Gastroesophageal sphincter (tissue), 4 donors: ENCODE measurements at places on chromosomes 1 and 21. TPM values are rescaled to one million over a fixed set of nuclear protein-coding genes. Genes with fewer than 3 reads are reported as not detected.
A peak's percentile ranks its signal among the peaks of the same experiment; 100 is the strongest.

The CCDC18 gene
- total RNA-seq = 4.7 TPM

DNA sequence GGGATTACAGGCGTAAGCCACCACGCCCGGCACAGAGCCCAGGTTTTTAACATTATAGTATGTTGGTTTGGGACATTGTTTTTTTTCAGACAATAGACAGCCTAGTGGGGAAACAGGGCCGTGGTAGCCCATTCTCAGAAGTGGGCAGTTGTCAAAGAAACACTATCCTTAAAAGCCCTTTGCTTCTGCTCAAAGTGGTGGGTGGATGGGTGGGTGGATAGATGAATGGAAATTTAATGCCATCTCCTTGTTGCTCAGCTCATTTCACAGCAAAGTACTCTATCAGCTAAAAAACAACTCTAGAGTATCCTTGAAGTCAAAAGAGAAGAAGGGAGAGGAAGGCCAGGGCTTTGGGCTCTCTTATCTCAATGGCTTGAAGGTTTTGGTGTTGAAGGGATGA is 137.8 kb downstream of the RRAGC start:
- no peak for ATAC-seq

DNA sequence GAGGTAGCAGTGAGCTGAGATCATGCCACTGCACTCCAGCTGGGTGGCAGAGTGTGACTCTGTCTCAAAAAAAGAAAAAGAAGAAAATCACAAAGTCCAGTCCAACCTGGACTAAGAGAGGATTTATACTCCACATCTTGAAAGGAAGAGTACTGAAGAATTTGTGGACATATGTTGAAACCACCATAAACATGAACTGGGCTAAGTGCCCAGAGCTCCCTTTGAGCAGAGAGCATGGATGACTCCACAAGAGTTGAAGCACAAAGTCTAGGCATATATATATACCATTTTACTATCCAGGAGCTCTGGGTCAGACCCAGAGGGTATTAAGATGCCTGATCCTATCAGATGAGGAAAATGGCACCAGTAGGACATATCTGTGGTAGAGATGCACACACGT is 86.6 kb downstream of the OMA1 start:
- no peak for ATAC-seq

The HMCN1 gene
- total RNA-seq = 89.8 TPM

GRCh38 chr21:37415939-37416338 is 49.4 kb downstream of the DYRK1A start:
- ATAC-seq = no peak

DNA sequence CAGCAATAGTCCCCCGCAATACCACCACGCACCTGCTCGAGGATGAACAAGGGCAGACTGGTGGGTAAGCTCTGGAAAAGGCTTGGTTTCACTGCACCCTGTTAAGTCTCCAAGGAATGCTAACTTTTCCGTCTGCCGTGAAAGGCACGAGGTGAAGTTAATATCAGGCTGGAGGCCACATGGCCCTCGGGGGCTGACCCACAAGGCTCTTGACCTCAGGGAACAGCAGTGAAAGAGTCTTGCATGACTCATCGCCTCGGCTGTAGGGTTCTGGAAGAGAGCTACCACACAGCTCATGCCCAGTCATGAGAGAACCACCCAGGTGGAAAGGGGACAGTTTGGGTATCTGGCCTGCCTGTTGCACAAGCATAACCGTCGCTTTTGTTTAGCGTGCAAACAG is 24.7 kb downstream of the SCCPDH start:
- no peak for ATAC-seq

DNA sequence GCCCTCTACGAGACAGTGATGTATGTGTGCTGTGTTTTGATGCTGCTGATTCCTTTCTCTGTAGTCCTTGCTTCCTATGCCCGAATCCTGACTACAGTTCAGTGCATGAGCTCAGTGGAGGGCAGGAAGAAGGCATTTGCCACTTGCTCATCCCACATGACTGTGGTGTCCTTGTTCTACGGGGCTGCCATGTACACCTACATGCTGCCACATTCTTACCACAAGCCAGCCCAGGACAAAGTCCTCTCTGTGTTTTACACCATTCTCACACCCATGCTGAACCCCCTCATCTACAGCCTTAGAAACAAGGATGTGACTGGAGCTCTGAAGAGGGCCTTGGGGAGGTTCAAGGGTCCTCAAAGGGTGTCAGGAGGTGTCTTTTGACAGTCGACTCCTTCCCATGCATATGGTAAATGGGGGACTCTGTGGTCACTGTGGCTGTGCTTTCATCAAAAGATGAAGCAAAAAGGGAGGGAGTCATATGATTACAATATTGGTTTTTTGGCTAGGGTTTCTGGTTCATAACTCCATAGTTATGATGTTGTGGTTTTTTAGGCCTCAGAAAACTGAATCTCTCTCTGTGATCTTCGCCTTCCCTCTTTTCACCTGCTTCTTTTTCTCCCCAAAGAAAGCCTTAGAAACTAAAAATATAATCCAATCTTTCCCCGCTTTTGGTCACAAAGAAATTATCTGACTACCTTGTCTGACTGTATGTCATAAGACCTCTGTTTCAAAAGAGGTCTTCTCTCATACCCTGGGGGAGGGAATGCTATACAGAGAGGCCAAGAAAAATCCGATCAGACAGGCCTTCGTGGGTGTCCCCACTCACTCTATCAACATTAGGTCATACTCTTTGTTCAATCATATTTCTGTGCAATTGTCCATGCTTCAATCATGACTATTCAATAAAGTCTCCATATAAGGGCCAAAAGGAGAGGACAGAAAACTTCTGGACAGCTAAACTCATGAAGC is 4.2 kb downstream of the OR2T1 start:
- no peak for ATAC-seq

DNA sequence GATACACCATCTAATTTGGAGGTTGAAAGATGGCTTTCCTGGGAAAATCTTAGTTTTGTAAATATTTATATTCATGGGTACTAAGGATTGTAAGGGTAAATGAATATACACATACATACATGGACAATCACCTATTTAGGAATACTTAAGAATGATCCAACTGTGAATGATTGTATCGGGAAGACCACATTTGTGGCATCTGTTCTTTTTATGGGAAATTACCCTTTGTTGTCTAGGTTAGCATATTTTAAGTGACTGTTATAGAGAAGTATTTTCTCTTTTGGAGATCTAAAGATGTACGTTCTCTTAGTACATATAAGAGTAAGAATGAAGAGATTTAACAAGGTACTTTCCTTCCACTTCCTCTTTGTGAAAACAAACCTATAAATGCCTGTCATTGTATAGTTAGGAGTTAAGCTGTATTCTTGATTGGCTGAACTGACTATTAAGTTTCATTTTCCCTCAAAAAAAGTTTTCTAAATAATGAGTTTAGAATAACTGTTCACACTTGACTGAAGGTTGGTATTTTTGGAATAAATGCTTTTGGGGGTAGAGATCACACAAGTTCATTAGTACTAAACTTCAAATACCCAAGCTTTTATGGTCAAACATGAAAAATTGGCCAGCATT is 26.7 kb downstream of the SNX7 start:
- no peak for ATAC-seq

The OR10Z1 gene
- not detected for total RNA-seq

- ATAC-seq = no peak
Observed at GRCh38 chr21:35614396-35614921, 445.9 kb downstream of the SETD4 start.

DNA sequence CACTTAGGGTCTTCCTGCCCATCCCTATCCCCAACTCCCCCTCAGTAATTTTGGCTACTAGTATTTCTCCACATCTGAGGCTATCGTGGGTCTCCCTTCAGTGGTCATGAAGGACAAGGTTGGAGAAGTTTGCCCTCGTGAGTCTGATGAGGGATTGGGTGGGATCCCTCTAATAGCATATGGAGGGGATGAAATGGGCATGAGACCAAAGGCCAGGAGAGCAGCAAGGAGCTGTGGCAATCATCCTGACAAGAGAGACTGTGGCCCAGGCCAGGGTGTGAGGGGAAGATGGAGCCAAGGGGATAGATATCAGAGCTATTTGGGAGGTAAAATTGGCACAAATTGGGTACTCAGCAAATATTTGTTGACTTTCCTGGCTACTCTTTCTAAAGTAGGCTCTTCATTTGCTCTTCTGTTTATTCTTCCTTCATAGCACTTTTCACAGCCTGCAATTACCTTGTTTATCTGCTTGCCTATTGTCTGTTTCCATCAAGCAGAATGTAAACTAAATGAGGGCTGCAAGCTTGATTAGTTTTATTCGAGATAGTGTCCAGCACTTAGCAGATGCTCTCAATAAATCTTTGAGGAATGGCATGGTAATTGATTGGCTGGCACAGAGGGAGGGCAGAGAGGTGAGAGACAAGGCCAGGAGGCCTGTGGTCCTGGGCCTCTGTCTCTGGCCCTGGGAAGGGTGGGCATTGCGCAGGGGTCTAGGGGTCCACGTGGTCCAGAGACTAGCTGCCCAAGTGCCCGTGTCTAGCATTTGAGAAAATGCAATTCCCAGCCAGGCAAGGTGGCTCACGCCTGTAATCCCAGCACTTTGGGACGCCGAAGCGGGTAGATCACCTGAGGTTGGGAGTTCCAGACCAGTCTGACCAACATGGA is 1.5 kb upstream of the PLK3 start:
- no peak for ATAC-seq

GRCh38 chr1:58611861-58612385 is 34.9 kb upstream of the TACSTD2 start:
- no peak for ATAC-seq

- no peak for ATAC-seq
Observed at GRCh38 chr1:195550071-195550862, 1058.0 kb downstream of the KCNT2 start.

GRCh38 chr1:206135248-206135647 is 18.1 kb upstream of the AVPR1B start:
- no peak for ATAC-seq

The PLA2G2D gene
- not detected for total RNA-seq

GRCh38 chr1:232225336-232226131 is 404.4 kb downstream of the SIPA1L2 start:
- no peak for ATAC-seq

DNA sequence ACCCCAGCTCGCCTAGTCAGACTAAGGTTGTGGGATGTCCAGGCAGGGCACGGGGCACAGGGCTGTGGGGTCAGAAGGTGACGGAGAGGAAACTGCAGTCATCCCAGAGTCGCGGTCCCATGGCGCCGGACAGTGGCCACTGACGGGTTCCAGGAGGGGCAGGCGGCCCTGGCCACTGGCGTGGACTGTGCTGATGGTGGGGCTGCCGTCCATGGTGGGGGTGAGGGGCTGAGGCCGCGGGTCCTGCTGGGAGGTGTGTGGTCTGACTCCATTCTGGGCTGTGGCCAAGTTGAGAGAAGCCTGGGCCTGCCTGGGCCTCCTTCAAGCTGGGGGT is 32.0 kb downstream of the PCNT start:
- ATAC-seq = no peak

DNA sequence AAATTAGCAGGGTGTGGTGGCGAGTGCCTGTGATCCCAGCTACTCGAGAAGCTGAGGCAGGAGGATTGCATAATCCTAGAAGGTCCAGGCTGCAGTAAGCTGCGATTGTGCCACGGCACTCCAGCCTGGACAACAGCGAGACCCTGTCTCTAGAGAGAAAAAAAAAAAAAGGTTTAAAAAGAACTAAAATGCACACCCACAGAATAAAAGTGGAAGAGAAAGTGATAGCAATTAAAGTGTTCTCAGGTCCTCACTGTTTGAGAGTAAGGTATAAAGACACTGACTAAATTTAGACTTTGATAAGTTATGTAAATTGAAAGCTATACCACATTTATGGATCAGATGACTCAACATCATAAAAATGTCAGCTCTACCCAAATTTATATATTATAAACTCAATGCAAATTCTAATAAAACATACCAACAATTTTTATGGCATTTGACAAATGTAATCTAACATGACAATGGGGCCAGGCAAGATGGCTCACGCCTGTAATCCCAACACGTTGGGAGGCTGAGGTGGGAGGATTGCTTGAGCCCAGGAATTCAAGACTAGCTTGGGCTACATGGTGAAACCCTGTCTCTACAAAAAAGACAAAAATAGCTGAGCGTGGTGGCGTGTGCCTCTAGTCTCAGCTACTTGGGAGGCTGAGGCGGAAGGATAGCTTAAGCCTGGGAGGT is 11.8 kb downstream of the ZBTB17 start:
- peak; percentile 40 for ATAC-seq

The MCOLN2 gene
- 0.93 TPM for total RNA-seq

- no peak for ATAC-seq
Observed at GRCh38 chr1:108071601-108072000, 106.6 kb upstream of the VAV3 start.

DNA sequence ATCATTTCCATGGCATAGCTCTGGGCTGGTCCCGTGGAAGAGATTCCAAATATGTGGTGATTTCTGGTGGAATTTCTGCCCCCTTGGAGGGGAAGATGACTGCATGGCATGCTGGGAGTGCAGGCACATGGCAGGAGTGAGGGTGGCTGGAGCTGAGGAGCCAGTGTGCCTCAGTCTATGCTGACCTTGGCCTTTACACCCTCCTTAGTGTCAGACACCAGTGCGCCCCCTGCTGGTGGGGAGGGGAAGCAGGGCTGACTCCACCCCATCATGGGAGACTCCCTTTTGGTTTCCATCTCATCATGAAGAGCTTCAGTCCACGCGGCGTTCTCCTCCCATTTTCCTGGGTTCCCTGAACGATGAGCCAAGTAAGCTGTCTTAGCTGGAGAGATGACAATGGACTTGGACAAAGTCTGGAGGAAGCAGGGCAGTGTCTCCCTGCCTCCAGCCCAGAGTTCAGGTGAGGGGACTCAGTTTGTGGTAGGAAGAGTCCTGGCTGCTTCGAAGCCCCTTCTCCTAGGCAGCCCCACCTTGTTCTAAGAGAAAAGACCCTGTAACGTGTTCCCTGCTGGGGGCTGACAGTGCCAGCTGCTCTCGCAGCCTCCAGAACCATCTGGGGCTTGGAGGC is 10.3 kb downstream of the ALX3 start:
- no peak for ATAC-seq
